ENCODE measurements at places on chromosomes 2 and 18.

GRCh38 chr18:47585136-47585535 lies 333.7 kb upstream of the SKOR2 start:
- no peak for DNase-seq

DNA sequence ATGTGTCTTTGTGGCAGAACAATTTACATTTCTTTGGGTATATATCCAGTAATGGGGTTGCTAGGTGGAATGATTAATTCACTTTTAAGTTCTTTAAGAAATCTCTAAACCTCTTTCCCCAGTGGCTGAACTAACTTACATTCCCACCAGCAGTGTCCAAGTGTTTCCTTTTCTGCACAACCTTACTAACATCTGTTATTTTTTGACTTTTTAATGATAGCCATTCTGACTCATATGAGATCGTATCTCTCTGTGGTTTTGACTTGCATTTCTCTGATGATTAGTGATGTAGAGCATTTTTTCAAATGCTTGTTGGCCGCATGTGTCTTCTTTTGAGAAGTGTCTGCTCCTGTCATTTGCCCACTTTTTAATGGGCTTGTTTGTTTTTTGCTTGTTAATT lies 43.1 kb upstream of the PTH2R start:
- DNase-seq, result no peak

- DNase-seq, result no peak
These were observed 1062.6 kb downstream of the LRP1B start for GRCh38 chr2:141068053-141068682.

DNA sequence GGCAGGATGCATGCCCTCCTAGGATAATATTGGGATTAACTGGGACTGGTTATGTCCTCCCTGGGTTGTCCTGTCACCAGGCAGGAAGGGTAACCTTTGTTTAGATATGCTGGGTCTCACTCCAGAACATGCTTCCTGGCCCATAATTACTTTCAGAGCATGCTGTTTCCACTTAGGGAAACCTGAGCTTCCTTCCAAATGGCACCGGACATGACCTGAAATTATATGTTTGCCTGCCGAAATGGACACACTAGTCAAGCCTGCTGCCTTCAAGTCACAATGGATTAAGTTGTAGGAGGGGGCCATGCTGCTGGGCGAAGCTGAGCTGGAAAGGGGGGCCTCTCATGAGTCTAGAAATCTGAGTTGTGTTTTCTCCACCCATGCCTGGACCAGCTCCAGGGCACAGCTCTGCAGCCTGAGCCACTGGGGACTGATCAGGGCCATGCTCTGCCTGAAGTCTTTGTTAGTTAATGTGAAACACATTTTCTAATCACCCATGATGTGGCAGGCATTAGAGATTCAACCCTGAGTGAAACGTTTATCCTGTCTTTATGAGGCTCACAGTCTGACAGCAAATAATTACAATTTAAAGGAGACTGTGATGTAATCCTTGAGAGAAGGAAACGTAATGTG lies 273.3 kb downstream of the TNS1 start:
- DNase-seq, result no peak

DNA sequence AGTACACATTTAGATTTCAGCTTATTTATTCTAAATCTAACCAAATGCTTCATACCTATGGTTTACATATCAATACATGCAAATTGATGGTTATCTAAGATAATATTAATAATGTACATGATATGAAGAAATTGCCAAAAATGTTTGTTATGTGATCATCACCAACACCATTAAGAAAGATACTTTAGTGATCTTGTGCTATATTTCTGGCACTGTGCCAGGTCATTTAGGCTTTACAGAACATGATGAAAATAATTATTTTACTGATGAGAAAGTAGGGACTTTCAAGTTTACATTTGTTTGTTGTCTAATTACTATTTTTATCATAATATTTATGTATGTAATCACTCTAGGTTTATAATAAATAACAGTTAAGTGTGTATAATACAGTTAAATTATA lies 158.3 kb downstream of the GULP1 start:
- DNase-seq, result no peak

GRCh38 chr2:71786291-71787107 lies 333.1 kb downstream of the DYSF start:
- no peak for DNase-seq

DNA sequence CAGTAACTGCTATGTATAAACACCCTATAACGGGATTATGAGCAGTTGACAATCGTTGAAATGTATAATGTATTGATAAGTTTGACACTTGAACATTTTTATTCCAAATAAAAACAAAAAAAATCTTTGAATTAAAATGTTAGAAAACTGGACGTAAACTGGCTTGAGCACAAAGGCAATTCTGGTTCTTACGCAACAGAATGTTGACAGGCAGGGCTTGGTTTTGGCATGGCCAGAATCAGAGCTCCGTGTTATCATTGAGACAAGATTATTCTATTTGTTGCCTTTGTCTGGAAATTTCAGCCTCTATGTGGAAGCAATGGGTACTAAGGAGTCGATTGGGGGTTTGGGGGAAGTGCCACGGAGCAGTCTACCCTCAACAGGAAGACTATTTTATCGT lies 1028.6 kb upstream of the ZEB2 start:
- DNase-seq, result no peak

DNA sequence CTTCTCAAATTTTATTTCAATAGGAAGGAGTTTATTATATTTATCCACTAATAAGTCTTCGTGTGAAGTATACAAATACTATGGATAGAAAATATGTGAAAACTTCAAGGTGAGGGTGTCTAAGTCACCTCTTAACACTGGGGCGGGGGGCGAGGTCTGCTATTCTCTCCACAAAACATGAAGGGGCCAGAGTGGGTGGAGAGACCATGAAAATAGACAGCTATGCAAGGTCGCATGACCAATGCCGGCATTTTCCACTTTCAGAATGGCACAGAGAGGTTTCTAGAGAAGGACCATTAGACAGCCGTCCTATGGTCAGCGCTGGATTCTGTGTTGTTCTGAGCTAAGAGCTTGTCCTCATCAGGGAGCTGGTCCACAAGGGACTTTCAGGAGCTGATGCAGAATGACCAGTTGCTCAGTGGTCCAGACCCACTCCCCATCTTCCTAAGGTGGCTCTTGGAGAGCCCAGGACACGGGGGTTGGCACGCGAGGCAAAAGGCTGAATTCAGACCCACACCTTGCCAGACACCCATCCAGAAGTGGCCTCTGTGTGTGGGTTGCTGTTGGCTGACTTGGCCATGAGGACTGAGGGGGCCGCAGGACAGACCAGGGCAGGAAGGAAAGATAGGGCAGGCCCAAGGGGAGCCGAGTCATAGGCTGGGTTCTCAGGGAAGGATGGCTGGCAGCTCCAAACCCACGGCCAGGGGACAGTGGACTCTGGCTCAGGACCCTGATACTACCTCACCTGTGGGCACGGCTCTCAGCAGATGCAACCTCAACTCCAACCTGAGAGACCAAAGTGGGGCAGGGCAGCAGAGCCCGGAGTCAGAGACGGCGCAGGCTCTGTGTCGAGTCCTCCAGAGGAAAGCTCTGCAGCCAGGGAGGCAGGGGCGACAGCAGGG lies 69.8 kb downstream of the NDUFA10 start:
- DNase-seq, result no peak

DNA sequence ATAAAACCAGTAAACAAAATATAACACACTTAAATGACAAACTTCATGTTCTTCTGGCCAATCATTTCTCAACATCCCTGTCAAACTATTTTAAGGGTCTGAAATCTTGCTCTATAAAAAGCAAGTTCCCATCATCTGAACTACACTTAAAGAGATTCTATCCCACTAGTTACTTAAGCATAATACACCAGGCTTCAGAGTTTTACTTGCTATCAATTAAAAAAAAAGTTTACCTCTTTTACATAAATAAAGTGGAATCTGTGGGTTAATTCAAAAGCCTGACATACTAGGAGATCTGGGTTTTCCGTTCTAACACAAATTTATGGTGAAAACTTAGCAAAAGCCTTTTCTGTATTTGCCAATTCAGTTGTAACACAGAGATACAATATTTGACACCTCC lies 1.9 kb downstream of the CLASP1 start:
- DNase-seq, result no peak

GRCh38 chr2:43406651-43407279 lies 180.4 kb upstream of the ZFP36L2 start:
- no peak for DNase-seq

DNA sequence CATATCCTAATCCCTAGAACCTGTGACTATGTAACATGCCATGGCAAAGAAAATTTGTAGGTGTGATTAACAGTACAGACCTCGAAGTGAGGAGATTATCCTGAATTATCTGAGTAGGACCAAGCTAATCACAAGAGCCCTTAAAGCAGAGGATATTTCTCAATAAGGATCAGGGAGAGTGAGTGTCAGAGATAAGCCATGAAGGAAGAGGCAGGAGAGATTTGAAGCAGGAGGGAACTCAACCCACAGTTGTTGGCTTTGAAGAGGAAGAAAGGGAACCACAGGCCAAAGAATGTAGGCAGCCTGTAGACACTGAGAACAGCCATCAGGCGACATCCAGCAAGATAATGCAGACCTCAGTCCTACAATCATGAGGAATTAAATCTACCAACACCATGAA lies 229.3 kb downstream of the NBAS start:
- no peak for DNase-seq

DNA sequence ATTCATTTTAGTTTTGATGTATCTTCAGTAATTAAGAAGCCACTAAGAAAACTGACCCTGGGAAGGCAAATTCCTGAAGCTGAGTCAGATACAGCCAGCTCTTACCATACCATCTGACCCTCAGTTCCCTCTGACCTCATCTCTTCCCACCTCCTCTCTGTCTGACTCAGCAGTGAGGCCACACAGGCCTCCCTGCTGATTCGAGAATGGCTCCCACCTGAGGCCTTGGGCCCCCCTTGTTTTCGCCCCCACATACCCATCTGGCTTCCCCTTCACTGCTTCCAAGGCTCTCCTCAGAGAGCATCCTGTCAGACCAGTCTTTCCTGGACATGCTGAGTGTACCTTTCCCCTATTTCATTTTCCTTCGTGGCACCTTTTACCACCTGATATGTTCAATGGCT lies 71.0 kb upstream of the CYP1B1 start:
- no peak for DNase-seq

GRCh38 chr2:149224543-149224942 lies 105.8 kb upstream of the LYPD6 start:
- no peak for DNase-seq

DNA sequence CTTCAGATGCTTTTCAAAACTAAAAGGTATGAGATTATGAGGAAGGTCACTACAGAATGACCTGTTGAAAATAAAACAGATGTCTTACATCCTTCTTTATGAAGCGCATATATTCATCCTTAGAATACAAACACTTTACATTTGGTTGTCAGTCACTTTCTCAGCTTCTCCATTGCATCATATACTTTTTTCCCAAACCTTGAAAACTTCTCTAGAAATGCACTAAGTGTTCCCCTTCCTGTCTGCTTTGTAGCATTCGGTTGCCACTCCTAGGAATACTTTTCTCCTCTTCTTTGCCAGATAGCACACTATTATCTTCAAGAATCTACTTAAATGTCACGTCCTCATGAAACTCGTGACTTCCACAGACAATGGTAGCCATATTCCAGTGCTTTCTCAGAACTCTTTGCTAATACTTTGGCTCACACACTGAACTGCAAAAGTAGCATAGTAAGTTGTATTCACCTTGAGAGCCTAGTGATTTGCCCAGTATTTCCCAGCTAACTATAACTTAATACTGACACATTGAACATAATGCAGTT lies 27.6 kb downstream of the DSC1 start:
- no peak for DNase-seq

- DNase-seq, result no peak
These were observed 79.2 kb upstream of the EPC2 start for GRCh38 chr2:148565272-148565894.

DNA sequence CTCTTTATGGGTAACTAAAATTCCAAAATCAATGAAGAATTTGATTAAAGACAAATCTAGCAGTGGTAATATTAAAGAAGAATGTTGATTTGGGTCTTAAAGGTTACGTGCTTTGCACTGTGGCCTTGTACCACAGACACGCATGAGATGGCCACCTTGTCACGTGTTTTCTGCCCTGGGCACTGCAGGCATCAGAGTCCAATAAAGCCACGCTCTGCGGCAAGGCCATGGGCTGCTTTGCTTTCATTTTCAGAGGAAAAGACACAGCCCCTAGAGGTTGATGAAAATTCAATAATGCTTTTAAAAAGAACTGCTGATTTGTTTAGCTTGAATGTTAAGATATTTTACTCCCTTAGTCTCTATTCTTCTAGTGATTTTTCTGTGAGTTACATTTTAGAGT lies 30.4 kb downstream of the AOX1 start:
- no peak for DNase-seq

- no peak for DNase-seq
These were observed 21.5 kb downstream of the ITGB1BP1 start for GRCh38 chr2:9401646-9402371.

- no peak for DNase-seq
These were observed 282.6 kb downstream of the CCDC178 start for GRCh38 chr18:33157893-33158292.

- DNase-seq, result no peak
These were observed 7.0 kb downstream of the ERLEC1 start for GRCh38 chr2:53793821-53794220.

DNA sequence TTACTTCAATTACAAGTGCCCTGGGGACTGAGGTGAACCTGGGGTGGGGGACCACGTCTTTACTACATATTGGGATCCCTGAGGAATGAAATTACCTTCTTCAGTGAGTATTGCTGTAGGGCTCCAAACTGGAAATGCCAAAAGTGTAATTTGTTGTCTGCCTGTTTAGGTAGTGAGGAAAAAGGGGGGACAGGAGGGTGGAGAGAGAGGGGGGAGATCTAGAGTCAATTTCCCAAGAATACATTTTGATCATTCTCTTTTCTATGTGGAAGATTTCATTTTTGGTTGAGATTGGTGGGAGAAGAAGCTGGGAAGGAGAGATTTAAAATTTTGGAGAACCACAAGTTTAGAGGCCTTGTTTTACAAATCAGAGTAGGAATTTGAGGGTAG lies 101.1 kb downstream of the SPTBN1 start:
- DNase-seq, result no peak

DNA sequence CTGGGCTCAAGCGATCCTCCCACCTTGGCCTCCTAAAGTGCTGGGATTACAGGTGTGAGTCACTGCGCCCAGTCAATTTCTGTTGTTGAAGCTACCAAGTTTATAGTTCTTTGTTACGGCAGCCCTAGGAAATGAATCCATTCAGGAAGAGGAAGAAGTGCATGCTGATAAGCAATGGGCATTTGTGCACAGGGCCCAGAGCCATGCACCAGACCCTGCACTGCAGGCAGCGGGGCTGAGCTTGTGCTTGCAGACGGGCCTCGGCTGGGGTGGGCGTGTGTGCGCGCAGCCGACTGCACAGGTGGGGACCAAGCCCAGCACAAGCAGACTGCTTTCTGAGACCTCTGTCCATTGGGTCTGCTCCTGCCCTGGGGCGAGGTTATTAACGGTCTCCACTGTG lies 144.6 kb downstream of the CABLES1 start:
- no peak for DNase-seq

GRCh38 chr18:43160509-43160908 lies 45.0 kb upstream of the RIT2 start:
- no peak for DNase-seq

Data from stimulated activated CD4-positive, alpha-beta T cell treated with anti-CD3 and anti-CD28 coated beads, Interleukin-2, amount 100 ng/mL, for 24 hours (primary cell).